A549 (cell line): ENCODE measurements at places on chromosomes 4 and X. TPM values are rescaled to one million over a fixed set of nuclear protein-coding genes. Genes with fewer than 3 reads are reported as not detected.

DNA sequence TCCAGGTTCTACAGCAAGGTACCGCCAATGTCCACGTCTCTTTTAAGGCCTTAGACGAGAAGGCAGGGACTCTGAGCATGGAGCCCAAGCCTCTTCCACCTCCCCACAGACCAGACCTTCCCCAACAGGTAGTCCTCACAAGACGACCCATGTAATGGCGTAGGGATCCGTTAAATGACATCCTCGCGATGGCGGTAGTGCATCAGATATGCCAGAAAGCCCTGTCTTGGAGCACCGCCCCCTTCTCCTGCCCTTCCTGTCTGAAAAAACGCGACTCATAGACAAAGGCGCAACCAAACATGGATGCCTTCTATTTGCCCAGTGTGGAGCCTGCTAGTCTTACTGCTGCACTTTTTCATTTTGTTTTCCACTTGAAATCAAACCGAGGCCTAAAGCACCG lies 185.4 kb downstream of the OR13H1 start:
- DNase-seq: peak; percentile 46

- no peak for DNase-seq
Measured at GRCh38 chr4:168397611-168398169, 79.1 kb upstream of the DDX60 start.

The ZCCHC13 gene
- not detected in 3 replicates for polyA plus RNA-seq

GRCh38 chr4:6307230-6307629 lies 37.6 kb downstream of the WFS1 start:
- DNase-seq: no peak

The EFHC2 gene
- polyA plus RNA-seq: 0.31 to 0.48 TPM (median 0.37 TPM) in 3 replicates
